NCI-H2171 (cell line): ENCODE measurements at places on chromosomes 3 and 15.
A peak's percentile ranks its signal among the peaks of the same experiment; 100 is the strongest.

- no peak for DNase-seq
These were observed 14.2 kb downstream of the GPR15 start for GRCh38 chr3:98545940-98546339.

DNA sequence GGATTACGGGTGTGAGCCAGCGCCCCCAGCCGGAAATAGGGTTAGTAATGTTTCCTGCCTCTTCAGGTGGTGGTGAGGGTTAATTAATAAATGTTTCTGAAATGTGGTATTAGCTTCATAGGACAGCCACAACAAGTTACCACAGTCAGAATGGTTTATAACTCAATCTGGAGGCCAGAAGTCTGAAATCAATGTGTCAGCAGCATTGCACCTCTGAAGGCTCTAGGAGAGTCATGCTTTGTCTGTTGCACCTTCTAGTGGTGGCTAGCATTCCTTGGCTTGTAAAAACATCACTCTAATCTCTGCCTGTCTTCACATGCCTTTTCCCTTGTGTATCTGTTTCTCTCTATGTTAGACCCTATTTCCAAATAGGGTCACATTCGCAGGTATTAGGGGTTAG is 7.8 kb upstream of the RPSA start:
- no peak for DNase-seq

DNA sequence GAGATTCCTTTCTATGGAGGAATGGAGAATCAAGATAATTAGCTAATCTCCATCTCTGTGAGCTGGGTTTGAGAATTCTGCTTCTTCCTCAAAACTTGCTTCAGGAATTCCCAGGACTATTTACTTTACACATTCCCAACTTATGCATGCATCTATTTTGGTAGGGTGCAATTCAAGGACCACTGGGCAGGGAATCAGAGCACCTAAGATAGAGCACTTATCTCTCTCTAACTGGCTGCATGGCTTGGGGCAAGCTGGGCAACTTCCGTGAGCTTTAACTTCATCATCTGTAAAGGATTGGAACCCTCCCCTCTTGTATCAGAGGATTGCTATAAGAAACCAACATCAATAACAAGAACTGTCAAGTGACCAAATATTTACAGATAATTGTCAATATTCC is 160.2 kb downstream of the PDCD6IP start:
- no peak for DNase-seq

GRCh38 chr3:159824333-159824732 is 164.3 kb upstream of the IL12A start:
- DNase-seq, result no peak

- no peak for DNase-seq
These were observed 32.7 kb upstream of the DLG1 start for GRCh38 chr3:197331131-197331530.

DNA sequence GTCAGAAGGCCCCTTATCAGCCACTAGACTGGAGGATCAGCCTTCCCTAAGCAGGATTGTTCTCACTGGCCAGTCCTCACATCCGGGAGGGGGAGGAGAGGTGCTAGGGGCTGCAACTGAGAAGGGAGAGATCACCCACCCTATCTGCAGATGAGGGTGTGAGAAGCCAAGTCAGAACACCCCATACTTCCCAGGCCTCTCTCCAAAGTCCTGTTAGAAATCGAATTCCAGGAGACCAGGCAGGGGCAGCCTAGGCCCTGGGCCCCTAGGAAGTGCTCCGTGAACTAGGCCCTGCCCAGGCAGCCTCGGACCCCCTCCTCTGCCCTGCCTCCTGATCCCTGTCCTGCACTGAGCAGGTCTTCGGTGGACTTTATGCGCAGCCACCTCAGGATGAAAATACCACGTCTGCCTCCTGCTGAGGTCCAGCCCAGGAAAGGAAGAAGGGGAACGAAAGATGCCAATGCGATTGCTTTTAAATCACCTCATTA is 933 bp downstream of the DZIP1L start:
- no peak for DNase-seq

DNA sequence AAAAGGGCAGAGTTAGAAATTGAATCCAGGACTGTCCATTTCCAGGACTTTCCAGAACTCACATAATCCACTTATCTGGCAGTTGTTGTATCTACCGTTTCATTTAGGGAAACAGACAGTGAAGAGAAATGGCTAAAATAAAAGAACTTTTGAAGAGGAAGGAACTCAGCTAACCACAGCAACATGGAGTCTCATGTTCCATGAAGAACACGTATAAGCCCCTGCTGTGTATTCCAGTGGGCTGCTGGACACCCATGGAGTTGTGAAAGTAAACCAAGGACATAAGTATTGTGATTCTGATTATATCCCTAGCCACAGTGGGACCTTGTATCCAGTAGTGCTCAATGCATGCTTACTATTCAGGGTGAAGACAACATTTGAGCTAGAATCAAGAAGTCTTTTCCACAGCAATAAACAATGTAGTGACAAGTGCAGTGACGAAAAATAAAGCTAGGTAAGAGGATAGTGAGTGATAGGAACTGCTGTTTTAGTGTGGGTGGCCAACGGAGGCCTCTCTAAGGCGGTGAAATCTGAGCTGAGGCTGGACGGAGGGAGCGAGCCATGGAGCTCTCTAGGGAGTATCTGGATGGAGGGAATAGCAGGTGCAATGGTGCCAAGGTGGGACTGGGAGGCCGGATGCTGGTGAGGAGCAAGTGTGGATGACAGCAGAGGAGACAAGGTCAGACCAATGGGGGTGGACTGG is 26.8 kb upstream of the TRH start:
- DNase-seq, result no peak

- no peak for DNase-seq
These were observed 259.6 kb upstream of the CTNNB1 start for GRCh38 chr3:40939741-40940130.

DNA sequence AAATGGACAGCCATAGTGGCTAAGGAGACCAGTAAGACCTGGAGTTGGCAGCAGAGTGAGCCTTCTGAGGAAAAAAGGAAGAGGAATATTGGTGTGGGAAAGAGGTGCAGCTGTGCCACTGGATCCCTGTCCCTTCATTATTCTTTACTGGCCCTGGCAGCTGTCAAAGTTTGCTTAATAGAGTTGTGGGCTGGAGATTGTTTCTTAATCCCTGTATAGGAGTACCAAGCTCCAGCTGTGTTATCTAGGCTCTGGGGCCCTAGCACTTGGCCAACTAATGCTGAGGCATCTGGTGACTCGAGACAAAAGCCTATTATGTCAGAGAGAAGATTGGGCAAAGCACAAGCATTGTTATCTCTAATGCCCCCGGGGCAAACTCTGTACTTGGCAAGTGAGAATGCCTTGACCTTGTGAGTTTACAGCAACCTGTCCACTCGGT is 61.4 kb downstream of the ZNF609 start:
- DNase-seq, result peak; percentile 20

DNA sequence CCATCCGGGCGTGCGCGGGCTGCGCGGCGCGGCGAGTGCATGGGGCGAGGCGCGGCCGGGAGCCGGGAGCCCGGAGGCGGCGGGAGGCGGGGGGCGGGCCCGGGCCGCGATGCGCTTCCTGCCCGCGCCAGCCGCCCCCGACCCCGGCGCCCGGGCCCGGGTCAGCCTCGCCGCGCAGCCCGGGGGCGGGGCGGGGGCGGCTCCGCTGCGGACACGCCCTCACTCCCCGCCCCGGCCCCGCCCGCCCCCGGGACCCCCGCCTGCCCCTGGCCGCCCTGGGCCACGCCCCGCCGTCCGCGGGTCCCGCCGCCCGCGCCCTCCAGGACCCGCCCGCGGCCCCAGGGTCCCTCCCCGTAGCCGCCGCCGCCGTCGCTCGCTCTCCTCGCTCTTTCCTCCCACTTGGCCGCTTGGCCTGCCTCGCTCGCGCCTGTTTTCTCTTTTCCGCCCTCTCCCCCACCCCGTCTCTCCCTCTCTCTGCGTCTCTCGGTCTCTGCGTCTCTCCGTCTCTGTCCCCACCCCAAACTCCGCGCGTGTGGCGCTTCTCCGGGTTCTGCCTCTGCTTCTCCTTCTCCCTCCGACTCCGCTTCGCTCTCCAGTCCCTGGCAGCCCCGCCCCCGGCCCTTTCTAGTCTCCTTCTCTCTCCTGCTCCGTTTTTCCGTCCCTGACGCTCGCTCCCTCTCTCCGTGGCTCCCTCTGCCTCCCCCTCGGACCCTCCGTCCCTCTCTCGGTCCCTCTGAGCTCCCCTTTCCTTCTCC is at the start of gene PLXND1:
Gene PLXND1, minus strand, starts transcription at position 41 of the 755 bp plus-strand sequence. Its CDS starts 37 bp downstream, at position 4.
- DNase-seq, result peak; percentile 47

DNA sequence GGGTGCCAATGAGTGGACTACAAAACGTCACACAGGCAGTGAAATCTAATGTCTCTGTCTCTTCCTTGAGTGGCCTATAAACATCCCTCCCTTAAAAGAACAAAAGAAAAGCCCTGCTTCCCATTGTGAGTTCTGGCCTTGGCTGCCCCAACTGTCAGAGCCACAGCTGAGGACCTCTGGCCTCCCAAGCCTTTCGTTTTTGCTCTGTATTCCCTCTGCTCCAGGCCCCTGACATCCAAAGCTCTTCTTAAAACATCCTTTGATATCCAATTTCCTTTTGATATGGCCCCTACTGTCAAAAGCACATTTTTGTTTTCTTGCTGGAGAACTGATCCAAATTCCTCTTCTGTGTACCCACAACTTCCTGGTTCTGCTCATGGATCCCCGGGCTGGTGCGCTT is 126.8 kb downstream of the RORA start:
- DNase-seq, result no peak

GRCh38 chr3:66839508-66839907 is 158.6 kb upstream of the KBTBD8 start:
- DNase-seq, result peak; percentile 11

DNA sequence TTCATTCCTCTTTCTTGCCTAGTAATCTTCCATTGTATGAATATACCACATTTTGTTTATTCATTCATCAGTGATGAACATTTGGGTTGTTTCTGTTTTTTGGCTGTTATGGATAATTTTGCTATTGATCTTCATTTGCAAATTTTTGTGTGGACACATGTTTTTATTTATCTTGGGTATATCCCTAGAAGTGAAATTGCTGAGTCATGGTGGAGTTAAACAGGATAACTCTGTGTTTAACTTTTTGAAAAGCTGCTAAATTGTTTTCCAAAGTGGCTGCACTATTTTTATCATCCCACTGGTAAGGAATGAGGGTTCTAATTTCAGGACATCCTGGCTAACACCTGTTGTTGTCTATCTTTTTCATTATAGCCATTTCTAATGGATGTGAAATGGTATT is 74.6 kb upstream of the ARL6 start:
- DNase-seq, result no peak

DNA sequence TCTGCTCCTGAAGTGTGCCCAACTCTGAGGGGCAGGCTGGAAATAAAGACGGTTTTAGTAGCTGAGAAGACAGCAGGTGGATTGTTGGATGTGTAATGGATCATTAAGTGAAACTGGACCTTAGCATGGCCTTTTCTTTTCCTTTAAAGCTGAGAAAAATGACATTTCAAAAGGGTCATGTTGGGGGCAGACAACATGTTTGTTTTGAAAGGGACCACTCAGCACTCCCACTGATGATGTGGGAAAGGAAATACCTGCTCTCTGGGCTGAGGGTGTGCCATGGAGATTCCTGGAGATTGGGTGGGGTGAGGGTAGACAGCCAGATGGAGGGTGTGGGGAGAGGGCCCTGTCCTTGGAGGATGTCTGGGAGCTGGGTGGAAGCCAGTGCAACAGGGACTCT is 38.4 kb downstream of the ANAPC13 start:
- DNase-seq, result no peak

- DNase-seq, result no peak
These were observed 57.2 kb upstream of the SLC7A14 start for GRCh38 chr3:170642882-170643601.

GRCh38 chr15:49343546-49343945 is 79.5 kb upstream of the FGF7 start:
- DNase-seq, result no peak

DNA sequence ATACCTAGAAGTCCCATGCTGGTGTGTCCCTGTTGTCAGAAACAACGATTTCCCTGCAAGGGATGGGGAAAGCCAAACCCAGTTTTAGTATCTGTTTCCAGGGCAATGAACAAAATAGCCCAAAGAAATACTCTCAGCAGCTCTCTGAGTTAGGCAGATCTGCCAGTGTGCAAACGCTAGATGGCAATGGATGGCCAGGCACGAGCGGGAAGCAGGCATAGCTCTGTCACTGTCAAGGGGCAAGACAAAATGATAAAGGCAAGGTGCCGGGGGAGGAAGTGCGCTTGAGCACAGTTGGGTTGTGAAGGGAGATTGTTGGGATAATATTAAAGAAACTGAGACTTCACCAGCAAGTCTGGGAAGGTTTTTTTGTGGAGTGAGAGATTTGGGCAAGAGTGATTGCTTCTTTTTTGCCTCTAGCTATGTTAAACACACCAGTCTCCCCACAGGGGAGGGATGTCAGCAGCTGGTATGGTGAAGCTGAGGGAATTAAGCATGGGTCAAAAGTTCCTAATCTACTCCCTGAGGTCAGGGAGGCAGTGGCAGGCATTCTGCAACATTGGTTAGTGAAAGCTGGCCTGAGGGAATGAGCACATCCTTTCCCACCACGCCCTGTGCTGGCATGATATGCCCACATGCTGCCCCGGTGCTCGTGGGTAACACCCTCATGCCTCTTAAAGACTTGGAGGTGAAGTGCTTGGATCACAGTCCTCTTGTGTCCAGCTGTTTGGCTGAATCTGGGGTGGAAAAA is 117.5 kb downstream of the PDCD6IP start:
- no peak for DNase-seq

GRCh38 chr15:41647262-41647661 is 12.9 kb upstream of the MGA start:
- no peak for DNase-seq

DNA sequence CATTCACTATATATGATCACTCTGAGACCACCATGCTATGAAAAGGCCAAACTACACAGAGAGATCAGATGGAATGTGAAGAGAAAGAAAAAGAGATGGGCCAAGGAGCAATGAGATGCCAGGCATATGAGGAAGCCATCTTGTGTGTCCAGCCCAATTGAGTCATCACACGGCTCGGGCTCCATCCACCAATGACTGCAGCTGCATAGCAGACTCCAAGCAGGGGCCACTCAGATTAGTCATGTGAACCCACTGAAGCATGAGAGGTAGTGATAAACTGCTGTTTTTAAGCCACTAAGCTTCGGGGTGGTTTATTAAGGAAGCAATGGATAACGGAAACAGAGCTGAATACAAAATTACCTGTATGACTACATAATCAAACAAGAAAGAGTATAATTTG is 185.9 kb downstream of the SUCLG2 start:
- no peak for DNase-seq

DNA sequence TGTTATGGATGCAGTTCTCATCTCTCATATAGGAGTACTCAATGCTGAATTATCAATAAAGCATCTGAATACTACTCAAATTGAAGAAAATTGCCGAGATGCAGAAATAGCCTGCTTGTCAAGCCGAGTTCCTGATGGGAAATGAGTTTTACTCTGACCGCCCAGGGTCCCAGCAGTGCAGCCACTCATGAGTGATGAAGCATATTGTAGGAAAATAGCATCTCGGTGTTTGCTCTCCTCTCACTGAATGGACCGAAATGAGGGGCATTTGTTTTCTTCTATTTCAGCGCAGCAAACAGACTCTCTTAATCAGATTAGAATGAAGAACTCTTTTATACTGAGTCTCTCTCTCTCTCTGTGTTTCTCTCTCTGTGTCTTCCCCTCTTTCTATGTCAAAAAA is 190.0 kb downstream of the GABRB3 start:
- DNase-seq, result no peak
